Stimulated activated CD4-positive, alpha-beta T cell treated with anti-CD3 and anti-CD28 coated beads, Interleukin-15, amount 100 ng/mL, for 24 hours (primary cell): ENCODE measurements at places on chromosomes 6 and 20.

- no peak for DNase-seq
Observed at GRCh38 chr20:44154521-44155001, 32.4 kb downstream of the JPH2 start.

DNA sequence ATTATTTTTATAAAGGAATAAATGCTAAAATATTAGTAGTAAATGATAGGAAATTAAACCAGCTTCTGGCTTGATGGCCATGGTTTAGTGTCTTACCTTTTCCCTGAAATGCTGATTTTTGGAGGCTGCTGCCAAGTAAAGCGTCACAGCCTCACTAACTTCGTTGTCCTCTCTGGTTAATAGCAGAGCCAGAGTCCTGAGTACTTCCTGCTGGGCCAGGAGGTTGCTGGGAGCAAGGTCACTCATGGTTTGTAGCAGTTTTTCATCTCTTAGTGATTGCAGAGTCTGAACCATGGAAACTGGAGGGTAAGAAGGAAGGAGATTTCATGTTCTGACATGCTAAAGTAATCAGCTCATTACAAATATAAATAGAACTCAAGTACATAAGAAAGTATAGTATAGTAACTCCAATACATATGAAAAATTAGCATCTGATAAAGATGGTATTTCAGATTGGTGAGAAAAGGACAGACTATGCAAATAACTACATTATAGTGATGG is 26.5 kb upstream of the ARMH2 start:
- DNase-seq = no peak

DNA sequence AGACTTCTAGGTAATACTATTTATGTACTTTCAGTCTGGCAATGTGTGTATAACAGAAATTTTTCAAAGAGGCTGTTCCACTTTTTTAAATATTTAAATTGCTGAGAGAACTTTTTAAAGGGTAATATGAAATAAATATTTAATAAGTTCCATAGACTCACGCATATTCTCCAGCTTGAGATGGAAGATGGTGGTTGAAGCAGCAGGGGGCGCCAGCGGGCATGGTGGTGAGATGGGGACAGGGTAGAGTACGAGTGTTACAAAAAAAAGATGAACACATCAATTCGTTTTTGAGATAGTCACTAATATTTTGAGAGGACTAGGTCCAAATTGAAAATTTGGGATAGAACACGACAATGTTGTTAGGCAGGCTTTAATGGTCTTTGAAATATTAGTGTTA is 68.4 kb downstream of the RSPO3 start:
- peak; percentile 80 for DNase-seq

DNA sequence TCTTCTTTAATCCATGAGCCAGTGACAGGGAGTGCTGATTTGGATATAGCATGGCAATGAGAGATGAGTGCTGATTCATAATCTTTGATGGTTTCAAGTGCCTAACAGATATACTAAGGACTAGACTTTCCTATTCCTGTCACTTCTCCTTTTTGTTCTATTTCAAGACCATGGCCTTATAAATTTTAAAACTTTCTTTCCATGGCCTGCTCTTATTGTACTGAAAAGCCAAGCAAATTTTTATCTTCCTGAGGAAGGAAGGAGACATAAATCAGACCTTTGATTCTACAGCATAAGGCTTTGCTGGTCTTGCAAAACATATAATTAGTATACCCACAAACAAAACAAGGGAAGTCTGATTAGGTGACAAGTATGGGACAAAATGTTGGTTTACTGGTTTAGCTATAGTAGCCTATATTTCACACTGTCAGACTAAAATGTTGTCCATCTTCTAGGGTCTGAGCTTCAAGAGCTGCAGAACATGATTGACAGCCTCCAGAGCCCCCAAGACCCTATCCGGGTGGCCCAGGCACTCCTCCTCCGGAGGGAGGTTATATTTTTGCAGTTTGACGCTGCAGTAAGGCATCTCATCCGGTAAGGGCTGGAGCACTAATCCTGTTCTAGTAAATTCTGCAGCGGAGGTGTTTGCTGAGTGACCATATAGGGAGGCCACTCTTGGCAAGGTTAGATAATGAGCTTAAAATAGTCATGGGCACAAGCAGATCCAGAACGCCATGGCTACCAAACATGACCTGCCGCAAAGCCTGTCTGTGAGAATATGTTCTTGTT is 82.3 kb downstream of the CD164 start:
- DNase-seq = no peak

DNA sequence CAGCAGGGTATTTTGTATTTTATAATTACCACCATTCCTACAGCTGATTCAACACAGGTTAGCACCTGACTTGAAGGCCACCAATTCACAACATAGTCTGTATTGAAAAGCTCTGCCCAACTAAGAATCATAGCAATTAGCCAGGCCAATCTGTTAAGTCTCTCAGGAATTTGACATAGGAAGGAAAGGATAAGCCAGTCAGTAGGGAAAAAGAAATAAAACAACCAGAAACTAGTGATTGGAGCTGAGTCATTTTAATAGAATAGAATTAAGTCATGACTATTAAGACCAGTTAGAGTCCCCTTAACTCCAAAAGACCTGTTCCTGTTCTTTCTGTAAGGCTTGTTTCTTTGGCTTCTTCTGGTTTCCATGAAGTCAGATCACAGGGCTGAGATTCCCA is 8.1 kb downstream of the RANBP9 start:
- DNase-seq = no peak

GRCh38 chr20:38112261-38112929 is 52.7 kb downstream of the TGM2 start:
- DNase-seq = no peak

- no peak for DNase-seq
Observed at GRCh38 chr20:58128635-58129625, 99.5 kb downstream of the ANKRD60 start.

- no peak for DNase-seq
Observed at GRCh38 chr6:36631326-36632011, 37.3 kb downstream of the SRSF3 start.

DNA sequence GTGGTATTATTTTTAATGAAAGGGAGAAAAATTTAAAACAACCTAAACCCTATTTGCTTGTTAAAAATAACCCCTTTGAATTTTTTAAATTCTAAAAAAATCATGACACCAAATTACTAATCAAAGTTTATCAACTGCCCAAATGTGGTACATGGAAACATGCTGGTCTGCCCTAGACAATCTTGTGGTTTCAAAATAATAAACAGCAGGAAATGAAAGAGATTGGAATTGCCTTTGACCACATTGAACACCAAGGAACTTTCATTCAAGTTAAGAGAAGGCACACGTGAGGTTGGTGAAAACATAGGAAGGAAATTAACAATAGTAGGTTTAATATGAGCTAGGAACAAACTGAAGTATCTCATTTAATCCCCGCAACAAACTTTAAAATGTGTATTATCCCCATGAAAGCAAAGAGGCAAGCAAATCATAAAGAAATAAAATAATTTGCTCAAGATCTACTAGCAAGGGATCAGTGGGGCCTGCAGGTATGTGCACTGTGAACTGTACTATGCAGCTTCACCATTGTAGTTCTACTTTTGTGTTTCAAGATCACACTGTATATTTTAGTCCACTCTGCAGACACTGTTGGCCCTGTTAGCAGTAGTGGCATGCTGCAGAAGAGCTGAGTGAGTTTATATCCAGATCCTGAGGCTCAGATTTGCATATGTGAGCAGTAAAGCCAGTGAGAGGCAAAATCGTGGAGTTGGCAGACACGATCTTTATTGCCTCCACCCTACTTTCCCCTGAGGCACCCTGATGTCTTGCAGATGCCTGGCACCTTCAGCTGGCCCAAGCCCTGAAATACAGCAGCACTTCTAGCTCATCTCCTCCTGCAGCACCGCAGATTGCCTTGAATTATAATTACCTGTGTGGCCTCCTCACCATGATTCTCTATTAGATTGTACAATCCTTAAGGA is 157.8 kb upstream of the TENT5A start:
- no peak for DNase-seq
